ENCODE measurements at places on chromosomes 3 and 15.

DNA sequence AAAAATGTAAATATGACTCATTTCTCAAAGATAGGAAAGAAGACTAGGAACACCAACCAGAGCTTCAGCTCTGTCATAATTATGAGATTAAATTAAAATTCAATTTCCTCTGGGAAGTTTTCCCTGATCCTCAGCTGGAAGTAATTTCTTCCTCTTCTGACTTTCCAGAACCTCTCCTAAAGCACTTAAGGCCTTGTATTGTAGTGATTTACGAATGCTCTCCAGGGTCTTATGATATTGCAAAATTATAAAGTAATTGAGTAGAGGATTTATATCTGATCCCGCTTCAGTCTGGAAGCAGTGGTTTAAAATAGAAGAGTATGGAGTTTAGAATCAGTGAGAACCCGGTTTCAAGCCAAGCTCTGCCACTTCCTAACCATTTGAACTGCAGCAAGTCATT lies 279.8 kb downstream of the ZPLD1 start:
- DNase-seq = no peak

- no peak for DNase-seq
Measured at GRCh38 chr3:149655826-149656574, 1.8 kb downstream of the WWTR1 start.

DNA sequence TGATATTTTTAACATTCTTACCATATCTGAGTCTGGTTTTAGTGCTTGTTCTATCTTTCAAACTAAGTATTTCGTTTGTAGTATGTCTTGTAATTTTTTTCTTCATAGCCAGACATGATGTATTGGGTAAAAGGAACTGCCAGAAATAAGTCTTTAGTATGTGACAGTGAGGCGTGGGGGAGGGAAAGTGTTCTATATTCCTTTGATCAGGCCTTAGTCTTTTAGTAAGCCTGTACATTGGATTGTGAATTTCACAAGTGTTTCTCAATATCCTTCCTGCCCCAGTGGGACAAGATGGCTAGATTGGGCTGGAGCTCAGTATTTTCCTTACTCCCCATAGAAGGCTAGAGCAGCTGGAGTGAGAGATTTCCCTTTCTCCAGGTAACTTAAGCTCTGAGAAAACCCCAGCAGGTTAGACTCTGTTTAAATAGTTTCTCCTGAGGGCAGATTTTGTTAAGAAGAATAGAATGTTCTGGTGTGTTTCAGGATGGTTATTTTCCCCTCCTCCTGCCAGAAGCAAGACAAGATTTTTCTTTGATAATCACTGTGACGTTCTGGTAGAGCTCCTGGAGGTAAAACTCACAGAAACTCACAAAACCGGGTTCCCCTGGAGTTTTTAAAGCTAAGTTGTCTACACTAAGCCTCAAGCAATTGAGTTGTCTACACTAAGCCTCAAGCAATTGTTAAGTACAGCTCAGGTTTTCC lies 140.7 kb upstream of the ARPP21 start:
- no peak for DNase-seq

DNA sequence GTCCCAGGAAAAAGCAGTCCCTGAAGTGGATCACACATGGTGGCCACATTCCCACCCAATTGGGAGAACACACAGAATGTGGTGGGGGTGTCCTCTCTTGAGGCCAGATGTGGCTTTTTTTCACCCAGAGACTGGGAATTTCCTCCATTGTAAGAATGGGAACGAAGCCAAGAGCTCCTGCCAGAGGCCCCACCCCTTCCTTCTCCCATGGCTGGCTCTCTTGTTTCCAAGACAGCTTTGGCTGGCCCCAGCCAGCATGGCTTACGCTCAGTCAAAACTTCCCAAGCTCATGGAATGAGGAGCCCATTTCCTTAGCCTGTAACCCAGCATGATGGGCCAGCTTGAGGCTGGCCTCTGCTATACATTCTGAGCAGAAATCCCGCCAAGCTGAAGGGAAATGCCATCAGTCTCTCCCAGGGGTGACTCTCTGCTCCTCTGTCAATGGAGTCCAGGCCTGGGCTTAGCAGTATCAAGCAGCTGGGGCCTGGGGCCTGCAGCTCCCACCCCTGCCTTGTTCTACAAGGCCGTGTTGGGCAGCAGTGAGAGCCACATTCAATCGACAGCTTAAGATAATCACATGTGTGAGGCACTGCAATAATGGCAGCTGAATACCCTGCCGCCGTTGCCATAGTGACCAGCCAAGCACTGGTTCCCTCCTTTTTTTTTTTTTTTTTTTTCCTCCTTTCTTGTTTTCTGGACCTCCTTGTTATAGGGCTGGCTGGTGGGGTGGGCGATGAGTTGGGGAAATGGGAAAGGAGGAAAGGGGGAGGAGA lies 142.4 kb downstream of the EPHB1 start:
- DNase-seq = no peak

Data from activated T-helper 1 cell treated with Interleukin-2 at 50 U/mL for 16 hours (primary cell).